ENCODE measurements at places on chromosomes 4 and X.

GRCh38 chr4:5409972-5410618, 298.3 kb downstream of the EVC2 start:
- DNase-seq, result no peak

DNA sequence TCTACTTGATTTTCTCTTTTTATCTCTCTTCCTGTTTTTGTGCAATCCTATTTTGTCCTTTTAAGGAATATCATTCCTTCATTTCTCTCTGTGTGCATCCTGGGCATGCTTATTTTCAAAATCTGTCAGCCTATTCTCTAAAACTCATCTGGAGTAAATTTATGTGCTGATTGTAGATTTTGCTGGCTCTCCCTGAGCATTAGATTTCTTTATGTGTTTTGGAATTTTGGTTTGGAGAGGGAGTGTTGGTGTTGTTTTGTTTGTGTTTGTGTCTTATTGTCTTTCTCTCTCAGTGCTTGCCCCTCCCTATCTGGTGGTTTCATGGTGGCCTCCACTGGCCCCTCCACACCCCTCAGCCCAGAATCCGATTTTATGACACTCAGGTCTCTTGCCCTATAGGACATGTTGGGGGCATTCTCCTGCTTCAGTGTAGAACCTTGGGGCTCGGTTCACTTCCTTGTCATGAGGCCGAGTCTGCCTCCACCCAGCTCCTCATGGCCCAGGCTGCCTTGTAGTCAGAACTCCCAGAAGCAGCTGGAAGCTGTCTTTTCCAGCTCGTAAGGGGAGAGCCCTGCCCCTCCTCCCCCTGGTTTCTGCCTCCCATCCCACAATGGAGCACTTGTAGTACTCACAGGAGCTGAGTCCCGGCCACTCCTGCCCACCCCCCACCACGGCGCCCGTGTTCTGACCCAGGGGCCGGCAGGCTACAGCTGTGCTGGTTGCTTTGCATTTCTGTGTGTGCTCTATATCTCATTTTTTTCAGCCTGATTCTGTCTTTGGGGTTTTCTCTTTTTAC, 24.5 kb upstream of the PJA1 start:
- no peak for DNase-seq

- peak; percentile 52 for DNase-seq
These were observed 46.5 kb upstream of the HMX1 start for GRCh38 chr4:8917868-8918783.

- no peak for DNase-seq
These were observed 6.8 kb downstream of the ANXA3 start for GRCh38 chr4:78558410-78558809.

- no peak for DNase-seq
These were observed 39.5 kb downstream of the PCDH10 start for GRCh38 chr4:133188433-133189146.

GRCh38 chr4:56871371-56871866, 36.3 kb upstream of the REST start:
- no peak for DNase-seq

- DNase-seq, result no peak
These were observed 16.1 kb downstream of the RHOH start for GRCh38 chr4:40212674-40213527.

DNA sequence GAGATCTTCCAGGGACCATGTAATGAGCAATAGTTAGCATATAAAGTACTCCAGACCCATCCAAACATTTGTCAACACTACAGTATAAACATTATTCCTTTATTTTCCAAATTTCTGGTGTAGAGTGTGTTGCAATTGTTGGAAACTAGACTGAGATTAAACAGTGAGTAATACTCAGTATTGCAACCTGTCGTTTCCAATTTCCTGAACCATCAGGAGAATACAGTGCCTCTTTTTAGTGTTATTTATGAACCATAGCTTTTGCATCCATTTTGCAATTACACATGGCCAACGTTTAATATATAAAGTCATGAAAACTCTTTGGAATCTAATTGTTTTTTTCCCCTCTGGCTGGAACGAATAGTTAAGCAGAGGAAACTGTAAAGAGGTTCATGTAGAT, 58.3 kb upstream of the DHRSX start:
- no peak for DNase-seq

GRCh38 chr4:65805936-65806335, 135.6 kb upstream of the EPHA5 start:
- no peak for DNase-seq

- DNase-seq, result no peak
These were observed 160.6 kb upstream of the RPS6KA3 start for GRCh38 chrX:20427173-20427770.

DNA sequence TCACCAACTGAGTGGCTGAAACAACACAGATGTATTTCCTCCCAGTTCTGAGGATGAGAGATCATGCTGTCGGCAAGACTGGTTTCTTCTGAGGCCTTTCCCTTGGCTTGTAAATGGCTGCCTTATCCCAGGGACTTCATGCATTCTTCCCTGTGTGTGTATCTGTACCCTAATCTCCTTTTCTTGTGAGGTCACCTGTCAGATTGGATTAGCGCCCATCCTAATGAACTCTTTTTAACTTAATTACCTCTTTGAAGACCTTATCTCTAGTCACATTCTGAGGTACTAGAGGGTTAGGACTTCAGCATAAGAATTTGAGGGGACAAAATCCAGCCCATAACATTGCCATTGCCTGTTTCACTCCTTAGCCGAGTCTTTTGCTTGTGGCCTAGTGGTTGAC, 59.5 kb upstream of the TMEM150C start:
- no peak for DNase-seq

GRCh38 chr4:38456096-38456495, 207.9 kb upstream of the KLF3 start:
- no peak for DNase-seq

DNA sequence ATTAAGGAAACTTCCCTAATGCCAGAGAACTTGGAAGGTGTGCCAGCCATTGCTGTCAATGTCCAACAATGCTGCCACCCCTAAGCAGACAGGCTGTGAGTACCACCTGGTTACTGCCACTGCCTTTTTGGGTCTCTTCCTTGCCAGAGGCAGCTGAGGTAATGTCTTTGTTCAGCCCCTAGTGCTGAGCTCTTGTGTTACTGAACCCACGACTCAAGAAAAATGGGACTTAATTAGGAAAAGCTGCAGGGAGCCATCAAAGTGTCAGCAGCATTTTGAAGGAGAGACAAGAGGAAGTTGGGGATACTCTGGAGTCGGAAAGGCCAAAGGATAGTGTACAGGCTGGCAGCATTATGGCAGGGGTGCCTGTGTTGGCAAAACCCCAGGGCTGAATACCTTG, 283.7 kb downstream of the AFF2 start:
- DNase-seq, result no peak

- no peak for DNase-seq
These were observed 27.6 kb upstream of the TMEM184C start for GRCh38 chr4:147589586-147589985.

DNA sequence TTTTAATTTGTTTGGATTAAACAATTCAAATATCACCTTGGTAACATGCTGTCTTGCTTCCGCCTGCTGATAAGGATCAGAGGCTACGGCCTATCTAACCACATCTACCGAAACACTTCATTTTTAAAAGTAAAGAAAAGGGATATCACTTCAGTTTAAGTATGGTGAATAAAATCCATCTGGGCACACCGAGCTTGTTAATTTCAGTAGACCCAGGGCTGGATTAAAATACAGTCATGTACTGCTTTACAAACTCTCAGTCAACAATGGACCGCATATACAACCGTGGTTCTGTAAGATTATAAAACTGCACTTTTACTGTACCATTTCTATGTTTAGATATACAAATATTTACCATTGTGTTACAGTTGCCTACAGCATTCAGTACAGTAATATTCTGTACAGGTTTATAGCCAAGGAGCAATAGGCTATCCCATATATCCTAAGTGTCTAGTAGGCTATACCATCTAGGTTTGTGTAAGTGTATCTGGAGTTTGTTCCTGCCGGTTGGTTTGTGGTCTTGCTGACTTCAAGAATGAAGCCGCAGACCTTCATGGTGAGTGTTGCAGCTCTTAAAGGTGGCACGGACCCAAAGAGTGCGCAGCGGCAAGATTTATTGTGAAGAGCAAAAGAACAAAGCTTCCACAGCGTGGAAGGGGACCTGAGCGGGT, 40.0 kb downstream of the SEPTIN11 start:
- peak; percentile 17 for DNase-seq

GRCh38 chr4:52172166-52172565, 121.1 kb downstream of the SPATA18 start:
- DNase-seq, result no peak

Data from activated CD4-positive, alpha-beta T cell treated with anti-CD3 and anti-CD28 coated beads, Interleukin-2, amount 50 U/mL, for 24 hours (primary cell).